ENCODE measurements at places on chromosomes 2 and 18.

GRCh38 chr2:19127616-19128015 is 230.8 kb downstream of the OSR1 start:
- DNase-seq, result no peak

GRCh38 chr2:84906900-84907714 is 1.7 kb downstream of the TMSB10 start:
- DNase-seq, result no peak

DNA sequence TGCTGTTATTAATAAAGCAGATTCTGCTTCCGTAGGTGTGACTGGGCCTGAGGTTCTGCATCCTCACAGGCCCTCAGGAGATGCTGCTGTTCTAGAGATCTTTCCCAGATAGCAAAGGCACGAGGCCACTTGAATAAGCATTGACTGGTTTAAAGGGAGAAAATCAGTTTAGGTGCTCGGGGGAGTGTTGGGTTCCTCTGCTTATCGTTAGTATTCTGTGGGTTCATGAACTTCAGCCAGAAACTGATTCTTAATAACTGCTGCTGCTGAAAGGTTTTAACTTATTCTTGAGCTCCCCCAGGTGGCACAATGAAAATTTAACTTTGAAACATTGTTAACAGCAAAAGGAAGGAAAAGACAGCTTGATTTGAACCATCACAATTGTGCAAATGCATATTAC is 56.9 kb downstream of the ITGA6 start:
- DNase-seq, result peak; percentile 2

- DNase-seq, result no peak
These were observed 146.3 kb upstream of the RIOK3 start for GRCh38 chr18:23306822-23307221.

DNA sequence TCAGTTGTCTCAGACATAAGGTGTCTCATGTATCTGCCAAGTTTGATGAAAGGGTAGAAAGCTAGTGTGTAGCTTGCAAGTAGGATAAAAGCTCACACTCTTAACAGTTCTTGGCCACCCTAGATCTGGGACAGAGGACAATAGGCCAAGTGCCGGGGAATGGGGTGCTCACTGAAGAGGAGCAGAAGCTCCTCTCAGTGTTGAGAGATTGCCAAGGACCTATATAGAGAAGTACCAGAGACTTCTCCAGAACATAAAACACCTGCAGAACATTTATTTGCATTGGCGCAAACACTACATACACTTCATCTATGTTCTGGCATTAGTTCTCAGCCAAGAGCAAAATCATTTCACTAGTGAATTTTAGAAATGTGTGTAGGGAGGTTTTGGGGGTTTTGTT is 2.9 kb upstream of the GTF3C3 start:
- DNase-seq, result no peak

- DNase-seq, result no peak
These were observed 9.9 kb upstream of the KLHL30 start for GRCh38 chr2:238128534-238129001.

- DNase-seq, result no peak
These were observed 78.4 kb downstream of the CDC42EP3 start for GRCh38 chr2:37593024-37593423.

DNA sequence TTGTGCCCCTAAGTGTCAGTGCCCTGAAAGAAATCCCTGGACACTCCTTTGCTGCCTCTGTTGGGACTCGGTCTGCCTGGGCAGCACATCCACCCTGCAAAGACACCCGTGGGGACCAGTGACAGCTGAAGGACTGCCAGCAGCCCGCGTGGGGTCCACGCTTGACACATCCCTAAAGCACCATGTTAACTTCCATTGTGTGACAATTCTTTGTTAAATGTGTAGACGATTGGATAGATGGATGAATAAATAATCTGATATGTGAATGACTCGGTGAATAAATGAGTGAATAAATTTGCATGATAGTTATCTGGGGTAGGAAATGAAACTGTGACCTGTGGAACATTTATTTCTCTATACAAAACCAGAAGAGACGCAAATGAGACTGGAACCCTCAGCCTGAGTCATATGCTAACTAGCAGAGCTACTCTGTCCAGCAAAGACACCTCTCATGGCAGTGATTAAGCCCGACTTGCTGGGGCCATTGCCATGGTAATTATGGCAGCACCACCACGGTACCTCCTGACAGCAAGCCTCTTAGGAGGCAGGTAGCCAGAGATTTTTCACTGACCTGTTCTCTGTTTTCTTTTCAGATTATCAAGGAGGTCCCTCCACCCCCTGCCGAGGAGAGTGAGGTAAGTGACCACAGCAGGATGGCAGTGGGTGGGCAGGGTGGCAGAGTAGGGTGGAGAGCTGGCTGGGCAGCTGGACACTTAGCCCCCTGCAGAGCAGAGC is 156.8 kb downstream of the ANTXR1 start:
- DNase-seq, result no peak

GRCh38 chr18:41069167-41069566 is 885.9 kb upstream of the PIK3C3 start:
- no peak for DNase-seq

DNA sequence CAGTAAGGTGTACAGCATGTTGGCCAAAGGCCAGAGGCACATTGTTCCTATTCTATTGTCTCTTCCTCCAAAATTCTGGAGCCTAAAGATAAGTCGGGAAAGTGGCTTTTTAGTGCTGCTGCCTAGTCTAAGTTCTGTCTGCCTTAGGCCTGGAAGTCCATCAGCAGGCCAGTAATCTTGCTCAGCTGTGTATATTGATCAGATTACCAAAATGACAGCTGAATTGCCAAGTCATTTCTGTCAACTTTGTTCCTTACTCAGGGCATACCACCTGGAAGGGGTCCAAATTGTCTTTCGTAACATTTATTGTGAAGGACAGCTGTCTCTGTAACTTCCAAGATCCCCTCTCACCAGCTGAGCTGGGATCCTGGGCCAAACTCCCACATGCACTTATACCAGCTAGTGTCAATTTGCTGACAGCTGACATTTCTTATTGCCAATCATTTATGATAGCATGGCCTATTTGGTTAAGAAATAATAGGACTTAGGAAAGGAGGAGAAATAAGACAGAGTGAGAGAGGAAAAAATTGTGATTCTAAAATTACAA is 116.8 kb upstream of the FSHR start:
- no peak for DNase-seq

GRCh38 chr2:150944315-150944714 is 317.3 kb downstream of the RBM43 start:
- no peak for DNase-seq

DNA sequence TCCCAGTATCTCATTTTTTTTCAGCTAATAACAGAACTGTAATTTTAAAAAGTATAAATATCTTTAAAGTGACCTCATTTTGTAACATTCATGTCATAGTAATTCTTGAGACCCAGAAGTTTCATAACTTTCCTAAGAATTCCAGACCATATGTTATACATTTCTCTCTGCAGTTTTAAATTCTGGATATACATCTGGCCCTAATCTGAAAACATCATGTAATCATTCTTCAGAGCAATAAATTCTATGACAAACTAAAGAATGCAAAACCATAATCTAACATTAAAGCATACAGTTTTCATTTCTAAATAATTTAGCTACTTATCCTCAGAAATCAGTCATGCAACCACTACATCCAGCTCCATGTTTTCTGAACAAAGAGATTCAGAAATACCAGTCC is 198.3 kb upstream of the SLC35G4 start:
- DNase-seq, result no peak

DNA sequence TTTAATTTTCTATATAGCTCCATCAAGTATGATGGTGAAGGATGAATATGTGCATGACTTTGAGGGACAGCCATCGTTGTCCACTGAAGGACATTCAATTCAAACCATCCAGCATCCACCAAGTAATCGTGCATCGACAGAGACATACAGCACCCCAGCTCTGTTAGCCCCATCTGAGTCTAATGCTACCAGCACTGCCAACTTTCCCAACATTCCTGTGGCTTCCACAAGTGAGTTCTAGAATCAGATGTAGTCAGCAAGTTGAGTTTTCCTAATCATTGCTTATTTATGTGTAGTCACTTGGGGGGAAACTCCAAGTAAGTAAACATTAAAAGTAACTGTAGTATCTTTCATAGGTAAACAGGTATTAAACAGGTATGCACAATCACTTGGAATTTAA is 24.8 kb downstream of the SMAD4 start:
- no peak for DNase-seq

- DNase-seq, result no peak
These were observed 28.9 kb upstream of the GTF2A1L start for GRCh38 chr2:48588745-48589144.

DNA sequence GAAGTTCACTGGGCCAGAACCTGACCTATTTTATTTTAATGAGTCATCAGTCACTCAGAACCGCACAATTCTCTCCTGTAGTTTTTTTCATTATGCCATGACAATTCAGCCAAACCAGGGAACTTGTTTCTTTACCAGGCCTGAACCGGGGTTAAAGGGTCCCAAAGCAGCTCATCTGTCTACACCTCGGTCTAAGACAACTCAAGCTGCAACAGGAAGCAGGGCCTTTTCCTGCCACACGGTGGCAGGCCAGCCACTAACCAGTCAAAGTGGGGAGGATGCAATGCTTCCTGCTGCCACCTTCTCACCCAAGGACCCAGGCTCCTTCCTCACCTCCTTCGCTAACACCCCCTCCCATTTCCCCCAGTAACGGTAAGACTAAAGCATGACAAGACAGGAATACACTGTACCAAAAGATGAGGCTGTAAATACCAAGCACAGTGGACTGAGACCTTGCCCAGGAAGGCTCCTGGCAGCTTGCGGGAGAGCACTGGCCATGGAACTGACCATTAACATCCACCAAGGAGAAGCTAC is 56.7 kb upstream of the ACKR3 start:
- no peak for DNase-seq

- no peak for DNase-seq
These were observed 160.9 kb downstream of the ZEB2 start for GRCh38 chr2:144358979-144359541.

DNA sequence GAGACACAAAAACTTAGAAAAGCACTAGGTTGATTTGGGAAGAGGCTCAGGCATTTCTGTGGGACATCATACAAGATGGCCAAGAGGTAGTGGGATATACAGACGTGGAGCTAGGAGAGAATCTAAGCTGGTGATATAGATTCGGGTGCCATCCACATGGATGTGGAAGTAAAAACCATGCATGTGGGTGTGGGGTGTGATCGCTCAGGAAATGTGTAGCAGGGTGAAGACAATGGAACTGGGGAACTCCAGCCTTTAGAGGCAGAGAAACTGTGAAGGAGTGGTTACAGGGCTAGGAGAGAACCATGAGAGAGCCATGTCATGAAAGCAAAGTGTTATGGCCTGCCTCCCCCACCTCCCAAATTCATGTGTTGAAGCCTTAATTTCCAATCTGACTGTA is 43.0 kb upstream of the CTLA4 start:
- DNase-seq, result no peak

DNA sequence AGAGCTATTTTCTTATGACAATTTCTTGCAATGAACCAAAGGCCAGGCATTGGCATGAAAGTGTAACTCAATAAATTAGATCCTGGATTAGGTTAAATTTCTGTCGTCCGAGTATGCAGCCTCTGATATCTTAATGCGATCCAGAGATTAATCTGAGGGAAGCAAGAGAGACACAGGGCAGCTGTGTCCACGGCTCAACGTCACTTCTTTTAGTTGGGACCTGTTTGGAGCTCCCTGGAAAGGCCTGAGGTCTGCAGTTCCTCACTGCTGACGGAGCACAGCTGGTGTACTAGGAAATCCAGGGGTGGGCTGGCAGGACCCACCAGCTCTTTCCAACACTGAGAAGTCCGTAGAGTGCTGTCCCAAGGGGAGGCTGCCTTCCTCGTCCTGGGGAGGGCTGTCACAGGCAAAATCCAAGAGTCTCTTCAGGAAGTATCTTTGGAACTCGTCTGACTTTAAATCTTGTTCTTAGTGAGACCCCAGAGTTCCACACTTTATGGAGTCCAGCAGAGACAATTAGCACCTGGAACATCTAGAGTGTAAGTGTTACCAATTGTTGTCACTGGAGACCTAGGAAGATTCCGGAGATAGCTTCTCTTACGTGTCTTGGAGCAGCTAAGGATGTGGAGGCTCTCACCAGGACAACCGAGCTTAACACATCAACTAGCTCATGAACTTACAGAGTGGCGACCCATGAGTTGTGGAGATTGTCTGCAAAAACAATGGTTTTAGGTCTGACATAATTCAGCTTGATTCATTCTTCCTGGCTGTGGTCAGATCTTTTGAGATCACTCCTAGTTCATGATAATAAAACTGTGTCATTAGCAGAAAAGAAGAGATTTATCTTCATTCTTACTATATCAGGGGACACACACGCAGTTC is 173.7 kb downstream of the ACKR3 start:
- DNase-seq, result no peak

GRCh38 chr2:1802469-1803216 is 58.3 kb upstream of the PXDN start:
- DNase-seq, result no peak

- DNase-seq, result no peak
These were observed 185.1 kb upstream of the ZNF804A start for GRCh38 chr2:184413221-184413620.

DNA sequence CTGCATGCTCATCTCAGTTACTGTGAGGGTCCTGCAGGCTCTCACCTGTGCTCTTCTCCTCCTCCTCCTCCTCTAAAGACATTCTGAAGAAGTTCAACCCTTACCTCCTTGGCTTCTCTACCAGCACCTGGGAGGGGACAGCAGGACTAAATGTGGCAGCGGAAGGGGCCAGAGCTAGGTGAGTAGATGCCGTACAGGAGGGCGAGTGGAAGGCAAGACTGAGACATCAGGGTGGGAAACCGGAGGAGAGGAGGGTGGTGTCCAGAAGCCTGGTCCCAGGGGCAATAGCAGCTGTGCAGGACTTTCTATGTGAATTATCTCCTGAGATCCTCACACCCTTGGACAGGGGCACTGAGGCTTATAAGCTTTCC is 124.9 kb downstream of the PLB1 start:
- no peak for DNase-seq

GRCh38 chr2:216696751-216697560 is 1.6 kb upstream of the IGFBP5 start:
- peak; percentile 33 for DNase-seq

DNA sequence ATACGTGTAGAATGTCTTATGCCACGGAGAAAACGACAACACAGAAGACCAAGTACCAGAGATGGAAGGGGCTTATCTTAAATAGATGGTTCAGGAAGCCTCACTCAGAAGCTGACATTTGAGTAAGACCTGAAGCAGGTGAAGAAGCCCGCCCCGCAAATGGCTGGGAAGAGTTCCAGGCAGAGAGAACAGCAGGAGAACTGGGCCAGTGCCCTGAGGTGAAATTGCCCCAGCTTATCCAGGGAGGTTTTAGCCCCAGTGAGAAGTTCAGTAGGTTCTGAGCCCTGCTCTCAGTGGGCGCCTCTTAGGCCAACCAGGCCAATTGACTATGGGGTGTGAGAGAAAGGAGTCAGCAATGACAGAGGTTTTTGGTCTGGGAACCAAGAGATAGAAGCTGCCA is 166.1 kb upstream of the FOSL2 start:
- no peak for DNase-seq
